Activated gamma-delta T cell treated with Interleukin-2 at 50 U/mL for 16 hours (primary cell): ENCODE measurements at places on chromosomes 3 and 15.

DNA sequence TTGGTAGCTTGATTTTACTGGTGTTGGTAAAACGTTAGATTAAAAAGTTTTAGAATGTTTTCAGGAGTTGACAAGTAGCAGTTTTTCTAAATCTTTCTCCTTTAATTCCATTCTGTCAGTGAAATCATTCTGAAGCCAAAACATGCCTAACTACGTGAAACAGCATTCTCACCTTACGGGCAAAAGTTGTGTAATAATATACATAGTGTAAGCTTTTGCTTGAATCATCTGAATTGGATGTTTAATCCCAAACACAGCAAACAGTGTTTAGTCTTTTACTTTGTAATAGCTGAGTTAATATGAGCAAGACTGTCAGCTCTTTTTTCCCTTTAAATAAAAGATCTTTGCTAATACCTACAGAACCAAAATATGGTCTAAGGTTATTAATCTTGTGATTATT lies 100.6 kb downstream of the CYP19A1 start:
- DNase-seq: no peak

- DNase-seq: no peak
Measured at GRCh38 chr3:106578911-106579310, 710.1 kb upstream of the CBLB start.

DNA sequence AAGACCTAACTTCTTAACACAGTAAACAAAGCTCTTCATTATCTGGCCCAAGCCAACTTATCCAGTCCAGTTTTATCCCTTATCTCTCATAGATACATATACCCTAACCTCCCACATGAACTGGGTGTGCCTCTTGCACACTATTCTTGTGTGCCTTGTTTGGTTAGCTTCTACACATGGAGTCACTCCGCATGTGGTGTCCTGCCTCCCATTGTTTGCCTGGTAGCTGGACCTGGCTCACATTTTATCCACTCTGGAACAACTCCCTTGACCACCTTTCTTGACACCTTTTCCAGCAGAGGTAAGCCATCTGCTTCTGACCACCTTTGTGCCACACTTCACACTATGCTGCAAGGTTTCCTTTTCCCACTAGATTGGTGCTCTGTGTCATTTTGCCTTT lies 15.2 kb downstream of the TIPARP start:
- no peak for DNase-seq

DNA sequence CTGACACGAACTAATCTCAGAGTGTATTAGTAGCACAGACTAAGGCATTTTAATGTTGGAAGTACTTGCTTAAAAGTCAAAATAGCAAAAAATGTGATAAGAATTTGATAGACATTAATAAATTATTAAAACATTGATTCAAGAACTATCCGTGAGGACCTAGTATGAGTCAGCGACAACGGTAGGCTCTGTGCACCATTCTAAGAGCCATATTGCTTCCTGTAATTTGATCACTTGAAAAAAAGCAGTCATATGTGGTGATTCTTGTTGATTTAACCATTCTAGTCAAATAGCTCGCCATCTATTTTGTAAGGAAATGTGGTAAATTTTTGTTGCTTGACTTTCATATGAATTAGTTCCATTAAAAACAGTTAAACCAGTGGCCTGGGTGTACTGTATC lies 534.9 kb upstream of the ARRDC4 start:
- DNase-seq: no peak

DNA sequence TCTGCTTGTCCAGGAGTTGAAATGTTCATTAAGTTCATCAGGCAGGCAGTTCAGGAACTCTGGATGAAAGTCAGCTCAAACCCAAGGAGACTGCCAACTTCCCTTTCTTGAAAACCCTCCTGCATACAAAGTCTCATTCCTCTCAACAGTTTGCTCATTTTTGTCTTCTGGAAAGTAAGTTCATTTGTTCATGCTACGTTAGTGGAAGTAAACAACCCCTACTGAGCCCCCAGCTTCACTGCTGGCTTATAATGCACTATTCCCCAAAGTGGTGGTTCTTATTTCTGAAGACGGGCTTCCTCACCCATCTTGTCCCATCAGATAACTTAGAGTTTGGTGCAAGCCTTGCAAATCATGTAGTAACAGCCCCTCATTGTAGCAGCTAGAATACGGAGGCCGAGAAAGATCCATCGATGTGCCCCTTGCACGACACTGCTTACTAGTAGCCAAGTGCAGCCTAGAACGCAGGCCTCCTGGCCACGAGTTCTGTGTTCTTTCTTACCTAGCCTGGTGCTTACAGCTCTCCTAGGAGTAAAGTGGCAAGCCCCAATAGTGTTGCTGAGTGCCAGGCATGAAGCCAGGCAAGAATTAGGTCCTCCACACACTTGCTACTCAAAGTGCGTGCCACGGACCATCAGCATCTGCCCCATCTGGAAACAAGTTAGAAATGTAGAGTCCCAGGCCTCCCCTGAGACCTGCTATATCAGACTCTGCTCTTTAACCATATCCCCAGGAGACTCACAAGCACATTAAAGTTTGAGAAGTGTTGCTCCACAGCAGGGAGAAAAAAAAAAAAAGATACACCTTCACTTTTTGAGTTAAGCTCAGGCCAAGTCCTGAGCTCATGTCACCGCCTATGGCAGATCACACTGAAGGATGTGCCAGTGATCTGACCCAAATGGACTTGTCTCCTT lies 82.5 kb downstream of the RFTN1 start:
- no peak for DNase-seq

GRCh38 chr15:57485869-57486268 lies 105.8 kb upstream of the MYZAP start:
- no peak for DNase-seq
